ENCODE measurements at places on chromosomes 12 and 14.
A peak's percentile ranks its signal among the peaks of the same experiment; 100 is the strongest.

DNA sequence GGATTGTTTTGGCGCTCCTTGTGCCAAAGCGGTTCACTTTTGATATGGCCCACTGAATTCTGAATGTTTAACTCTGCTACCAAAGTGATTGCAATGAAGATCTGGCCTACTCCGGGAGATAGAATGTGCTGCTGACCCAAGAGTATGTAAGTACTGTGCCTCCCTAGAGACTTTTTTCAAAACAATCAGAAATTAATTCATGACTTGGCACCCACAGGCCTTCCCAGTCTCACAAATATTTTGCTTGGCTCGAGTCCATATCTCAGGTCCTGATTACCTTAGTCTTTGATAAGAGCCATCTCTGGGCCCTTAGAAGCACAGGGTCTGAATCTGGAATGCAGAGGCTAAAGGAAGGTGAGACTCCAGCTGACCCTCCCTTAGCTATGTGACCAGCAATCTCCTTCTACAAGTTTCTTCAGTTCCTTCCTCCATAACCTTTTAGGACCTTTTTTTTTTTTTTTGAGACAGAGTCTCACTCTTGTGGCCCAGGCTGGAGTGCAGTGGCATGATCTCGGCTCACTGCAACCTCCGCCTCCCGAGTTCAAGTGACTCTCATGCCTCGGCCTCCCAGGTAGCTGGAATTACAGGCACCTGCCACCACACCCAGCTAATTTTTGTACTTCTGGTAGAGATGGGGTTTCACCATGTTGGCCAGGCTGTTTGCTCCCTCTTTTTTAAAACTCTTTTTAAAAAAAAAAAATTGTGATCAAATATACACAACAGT, 49.5 kb upstream of the METAP2 start:
- DNase-seq, result no peak

GRCh38 chr12:38328306-38328895, 11.8 kb downstream of the ALG10B start:
- DNase-seq, result peak; percentile 40

DNA sequence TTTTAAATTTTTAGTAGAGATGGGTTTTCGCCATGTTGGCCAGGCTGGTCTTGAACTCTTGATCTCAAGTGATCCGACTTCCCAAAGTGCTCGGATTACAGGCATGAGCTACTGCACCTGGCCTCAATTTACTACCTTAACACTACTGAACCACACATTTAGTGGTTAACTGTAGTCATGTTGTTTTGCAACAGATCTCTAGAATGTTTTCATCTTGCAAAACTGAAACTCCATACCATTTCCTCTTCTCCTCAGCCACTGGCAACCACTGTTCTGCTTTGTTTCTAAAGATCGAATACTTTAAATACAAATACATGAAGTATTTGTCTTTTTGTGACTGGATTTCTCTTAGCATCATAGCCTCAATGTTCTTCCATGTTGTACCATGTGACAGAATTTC, 15.4 kb upstream of the SMCO2 start:
- no peak for DNase-seq

DNA sequence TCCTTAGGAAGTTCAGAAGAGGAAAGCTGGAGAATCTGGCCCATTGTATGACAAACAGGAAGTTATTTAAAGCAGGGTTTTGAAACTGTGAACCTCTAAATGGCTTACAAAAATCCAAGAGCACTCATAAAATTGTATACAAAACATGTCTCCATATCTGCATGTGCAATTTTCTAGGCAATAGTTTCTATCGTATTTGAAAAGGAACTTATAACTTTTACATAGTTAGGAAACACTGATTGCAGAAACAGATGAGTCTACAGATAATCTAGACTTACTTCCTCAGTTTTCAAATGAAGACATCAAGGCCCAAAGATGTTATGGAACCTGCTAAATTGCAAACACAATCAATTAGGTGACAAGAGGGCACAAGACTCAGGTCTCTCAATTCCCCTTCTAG, 53.3 kb upstream of the ETV6 start:
- DNase-seq, result no peak

GRCh38 chr12:86724716-86725115, 468.5 kb upstream of the MGAT4C start:
- DNase-seq, result peak; percentile 90

GRCh38 chr14:37681486-37681885, 86.1 kb downstream of the TTC6 start:
- no peak for DNase-seq

DNA sequence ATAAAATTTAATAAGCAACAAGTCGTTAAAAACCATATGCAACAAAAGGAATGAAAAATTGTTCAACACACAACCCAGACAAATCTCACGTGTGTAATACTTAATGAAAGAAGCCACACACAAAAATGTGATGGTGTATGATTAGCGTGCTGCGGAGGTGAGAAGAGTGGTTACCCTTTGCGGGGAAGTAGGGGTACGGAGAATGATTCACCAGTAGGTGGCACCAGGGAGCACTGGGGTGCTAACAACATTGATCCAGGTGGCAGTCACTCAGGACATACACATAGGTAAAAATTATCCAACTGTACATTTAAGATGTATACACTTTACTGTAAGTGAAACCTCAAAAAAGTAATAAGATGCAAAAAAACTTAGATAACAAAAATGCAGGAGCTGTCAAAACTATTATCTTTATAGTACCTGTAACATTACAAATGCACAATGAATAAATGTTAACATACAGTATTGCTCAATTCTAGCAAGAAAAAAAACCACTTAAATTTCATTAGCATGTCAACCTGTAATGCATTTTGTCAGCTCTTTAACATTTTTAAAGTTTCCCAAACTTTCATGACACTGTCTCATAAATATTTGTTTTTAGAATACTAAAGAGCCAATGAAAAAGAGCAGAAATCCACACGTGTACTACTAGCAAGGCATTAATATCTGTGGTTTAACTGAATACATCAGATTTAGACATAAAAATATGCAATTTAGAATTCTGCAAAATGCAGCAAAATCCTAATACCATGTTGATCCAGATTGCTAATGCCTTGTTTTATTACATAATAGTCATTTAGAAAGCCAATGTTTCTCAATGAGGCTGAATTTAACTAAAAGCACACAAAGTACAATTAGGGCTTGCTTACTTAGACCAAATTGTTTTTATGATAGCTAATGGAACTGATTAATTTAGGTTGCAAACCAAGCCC, 46.7 kb downstream of the TMCC3 start:
- DNase-seq, result no peak

GRCh38 chr14:21098076-21098891, at the start of gene ZNF219:
Gene ZNF219 (minus strand): TSS chr14:21098655. CDS start chr14:21093591, 5,064 bp downstream.
- peak; percentile 40 for DNase-seq

DNA sequence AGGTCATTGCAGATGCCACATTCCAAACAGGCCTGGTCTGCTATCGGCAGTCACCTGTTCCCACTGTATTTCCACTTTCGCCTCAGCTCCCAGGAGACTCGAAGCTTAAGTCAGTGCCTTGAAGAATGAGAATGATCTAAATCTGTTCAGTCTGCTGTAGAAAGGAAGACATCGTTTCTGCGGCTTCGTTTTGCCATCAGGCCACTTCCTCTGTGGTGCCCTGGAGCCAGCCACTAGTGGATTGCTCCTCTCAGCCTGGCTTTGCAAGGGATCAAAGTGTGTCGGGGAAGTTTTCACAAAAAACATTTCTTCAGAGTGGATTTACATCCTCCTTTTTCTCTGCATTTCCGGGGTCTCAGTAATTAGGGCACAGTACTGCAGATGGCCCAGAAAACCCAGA, 66.7 kb downstream of the AACS start:
- DNase-seq, result no peak

DNA sequence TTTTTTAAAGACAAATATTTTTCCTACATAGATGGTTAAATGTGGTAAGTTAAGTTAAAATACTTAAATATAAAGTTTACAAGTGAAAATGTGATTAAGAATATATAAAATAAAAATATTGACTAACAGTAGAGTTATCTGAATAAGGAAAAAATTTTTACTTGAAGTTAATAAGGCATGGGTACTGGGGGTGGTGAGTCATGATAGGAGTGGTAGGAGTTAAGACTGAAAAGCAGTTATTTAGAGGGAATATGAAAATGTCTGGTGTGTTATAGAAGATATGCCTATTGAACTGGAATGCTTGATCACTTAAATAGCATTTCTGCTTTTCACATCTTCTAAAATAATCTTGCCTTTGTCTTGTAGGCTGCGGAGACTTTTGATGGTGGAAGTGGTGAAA, 68.7 kb downstream of the CCDC91 start:
- no peak for DNase-seq

DNA sequence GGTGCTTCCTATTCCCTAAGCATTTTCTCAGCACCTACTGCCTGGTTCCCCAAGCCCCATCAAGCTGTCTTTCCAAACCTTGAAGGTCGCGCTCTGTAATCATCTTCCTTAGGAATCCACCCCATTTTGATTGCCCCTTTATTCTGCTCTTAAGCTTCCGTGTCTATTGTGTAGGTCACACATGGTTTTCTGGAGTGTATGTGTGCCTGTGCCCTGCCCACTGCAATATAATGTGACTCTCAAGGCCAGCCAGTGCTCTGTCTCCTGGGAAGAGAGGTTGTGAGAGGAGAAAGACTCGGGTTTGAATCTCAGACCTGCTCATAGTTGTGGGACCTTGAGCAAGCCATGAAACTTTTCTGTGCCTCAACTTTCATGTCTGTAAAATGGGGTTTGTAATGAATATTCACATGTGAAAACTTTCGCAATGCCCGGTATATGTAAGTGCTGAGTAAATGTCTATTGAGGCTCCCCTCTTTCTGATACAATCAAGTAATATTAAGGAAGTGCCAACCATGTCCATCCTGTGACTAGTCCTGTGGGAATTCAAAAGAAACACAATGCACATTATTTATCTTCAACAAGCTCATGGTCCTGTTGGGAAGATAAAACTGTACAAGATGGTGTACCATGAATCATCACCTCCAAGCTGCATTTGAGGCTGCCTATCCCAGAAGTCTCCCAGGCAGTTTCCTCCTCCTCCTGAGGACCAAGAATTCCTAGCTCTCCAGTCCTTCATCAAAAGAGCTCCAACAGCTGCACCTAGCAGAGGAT, 774 bp upstream of the KRT75 start:
- DNase-seq, result no peak

- no peak for DNase-seq
Observed at GRCh38 chr12:80556566-80556965, 112.5 kb downstream of the PTPRQ start.

GRCh38 chr12:58105225-58106119, 164.1 kb downstream of the ATP23 start:
- peak; percentile 12 for DNase-seq

GRCh38 chr14:38256533-38256840, 594 bp upstream of the CLEC14A start:
- no peak for DNase-seq

DNA sequence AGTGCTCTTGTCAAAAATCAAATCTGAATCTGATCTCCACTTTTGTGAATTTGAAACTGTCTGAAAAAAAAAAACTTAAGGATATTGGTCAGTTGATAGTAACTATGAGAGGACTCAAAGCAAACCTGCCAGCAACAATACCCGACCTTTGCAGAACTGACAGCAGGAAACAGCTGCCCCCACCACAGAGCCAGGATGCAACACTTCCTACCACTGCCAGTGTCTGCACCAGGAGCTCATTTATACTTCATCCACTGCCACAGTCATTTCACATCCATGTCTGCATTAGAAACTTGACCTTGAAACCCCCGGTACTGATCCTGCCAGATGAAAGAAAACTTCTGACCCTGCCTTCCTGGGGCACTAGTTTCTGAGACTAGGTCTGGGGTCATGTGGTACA, 27.4 kb upstream of the RXYLT1 start:
- no peak for DNase-seq

- DNase-seq, result no peak
Observed at GRCh38 chr14:70808416-70809224, 693 bp downstream of the MAP3K9 start.

DNA sequence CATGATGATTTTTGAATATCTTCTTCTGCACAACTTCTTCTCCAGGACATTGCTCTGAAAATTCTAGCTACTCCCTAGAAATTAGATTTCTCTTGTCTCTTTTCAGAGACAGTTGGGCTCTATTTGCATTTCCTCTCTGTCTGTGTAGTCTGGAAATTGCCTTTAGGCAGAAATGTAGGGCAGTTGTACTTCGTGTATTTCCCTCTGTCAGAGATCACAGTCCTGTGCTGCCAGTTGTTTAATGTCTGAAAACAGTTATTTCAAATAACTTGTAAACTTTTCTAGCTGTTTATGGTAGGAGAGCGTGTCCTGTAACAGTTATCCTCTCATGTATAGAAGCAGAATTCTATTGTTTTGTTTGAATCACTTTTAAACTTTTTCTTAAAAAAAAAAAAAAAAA, 86.9 kb downstream of the TTLL5 start:
- DNase-seq, result no peak

DNA sequence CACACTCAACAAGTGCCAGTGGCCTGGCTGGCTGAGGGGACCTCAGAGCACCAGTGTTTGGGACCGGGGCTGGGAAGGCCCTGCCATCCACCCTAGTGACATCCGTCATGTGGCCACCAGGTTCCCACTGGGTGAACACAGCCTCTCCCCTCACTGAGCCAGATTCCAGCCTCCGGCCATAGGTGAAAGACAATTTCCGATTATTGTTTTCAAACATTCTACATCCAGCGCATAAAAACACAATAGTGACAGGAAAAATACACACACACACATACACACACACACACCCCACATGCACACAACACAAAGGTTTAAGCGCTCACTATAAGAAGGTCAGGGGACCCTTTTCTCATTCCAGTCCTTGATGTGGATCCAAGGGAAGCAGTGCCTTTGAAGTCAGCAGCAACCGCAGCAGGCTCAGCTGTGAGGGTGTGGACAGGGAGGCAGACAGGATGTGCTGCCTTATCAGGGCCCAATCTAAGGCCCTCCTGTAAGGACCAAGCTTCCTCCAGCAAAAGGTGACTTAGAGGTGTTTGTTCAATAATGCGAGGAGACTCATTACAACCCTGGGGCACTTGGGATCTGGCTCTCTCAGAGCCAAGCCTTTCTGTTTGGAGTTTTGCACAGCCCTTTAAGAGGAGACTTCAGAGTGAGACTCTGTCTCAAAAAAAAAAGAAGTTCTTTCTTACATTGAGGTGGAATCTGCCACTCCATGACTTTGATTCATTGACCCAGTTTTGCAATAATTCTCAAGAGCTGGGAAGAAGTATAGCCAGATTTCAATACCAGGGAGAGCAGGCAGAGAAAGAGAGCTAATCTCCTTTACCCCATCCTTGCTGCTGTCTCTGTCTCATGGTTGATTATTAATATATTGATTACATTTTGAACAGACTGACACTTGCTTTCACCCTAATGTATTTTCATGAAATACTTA, 227.8 kb downstream of the ZFP36L1 start:
- peak; percentile 44 for DNase-seq

GRCh38 chr14:66206554-66206953, 279.6 kb upstream of the CCDC196 start:
- no peak for DNase-seq

DNA sequence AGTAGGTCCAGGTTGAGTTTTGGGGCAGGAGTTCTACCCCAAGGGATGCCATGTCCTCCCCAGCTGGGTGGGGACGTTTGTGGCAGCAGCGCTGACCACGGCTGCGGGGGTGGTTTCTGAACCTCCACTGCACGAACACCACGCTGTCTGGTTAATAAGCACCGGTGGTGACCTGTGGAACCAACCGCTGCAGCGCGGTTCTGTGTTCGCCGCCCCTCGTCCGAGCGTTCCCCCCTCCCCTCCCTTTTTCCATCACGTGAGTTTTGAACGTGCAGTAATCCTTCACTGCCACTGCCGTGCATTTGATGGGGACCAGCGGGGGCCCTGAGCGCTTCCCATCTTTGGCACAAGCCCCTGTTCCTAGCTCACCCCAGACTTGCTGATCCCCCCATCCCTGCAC, 6.4 kb upstream of the ADSS1 start:
- no peak for DNase-seq

Data from fibroblast of villous mesenchyme (primary cell).